Left lobe of liver (tissue), 2 donors: ENCODE measurements at places on chromosomes 5 and 9. TPM values are rescaled to one million over a fixed set of nuclear protein-coding genes. Genes with fewer than 3 reads are reported as not detected.

The CACNA1B gene
- not detected for total RNA-seq

The RFESD gene
- 1.6 TPM for total RNA-seq

The IQGAP2 gene
- 110 TPM for total RNA-seq

The KIF20A gene
- 0.35 TPM for total RNA-seq

The LRRC19 gene
- 0.55 TPM for total RNA-seq

The CKMT2 gene
- total RNA-seq = 0.78 TPM

DNA sequence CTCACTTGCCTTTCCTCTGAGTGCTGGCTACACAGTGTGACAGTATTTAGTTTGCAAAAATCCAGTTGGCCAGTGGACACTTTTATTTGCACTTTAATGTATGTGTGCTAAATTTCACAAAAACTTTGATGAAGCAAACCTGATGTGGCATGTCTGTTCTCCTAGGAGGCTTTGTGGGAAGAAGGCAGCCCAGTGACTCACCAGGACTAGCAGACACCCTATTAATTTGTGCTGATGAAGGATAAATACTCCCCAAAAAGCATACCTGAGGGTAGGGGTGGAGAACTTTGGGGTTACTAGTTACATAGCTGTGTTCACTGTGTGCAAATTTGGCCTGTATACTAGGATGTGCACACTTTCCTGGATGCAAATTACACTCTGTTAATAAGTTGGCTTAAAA is 39.3 kb upstream of the IPPK start:
- DNase-seq = no peak

- DNase-seq = no peak
Observed at GRCh38 chr5:101045689-101046088, 142.6 kb upstream of the ST8SIA4 start.

DNA sequence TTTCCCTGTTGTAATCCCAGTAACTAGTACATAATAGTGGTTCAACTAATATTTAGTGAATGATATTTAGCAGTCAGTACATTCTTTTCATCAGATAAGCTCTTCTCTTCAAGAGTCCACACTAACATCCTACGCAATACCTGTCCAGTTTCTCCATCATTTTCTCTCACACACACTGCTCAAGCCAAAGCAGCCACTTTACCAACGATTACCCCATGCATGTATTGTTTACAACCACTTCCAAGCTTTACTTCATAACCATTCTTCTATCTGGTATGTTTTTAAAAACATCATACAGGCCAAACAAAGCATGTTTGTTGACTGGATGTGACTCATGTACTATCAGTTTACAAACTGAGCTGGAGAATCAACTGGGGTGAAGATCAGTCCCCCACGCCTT is 7.3 kb downstream of the UBTD2 start:
- no peak for DNase-seq

DNA sequence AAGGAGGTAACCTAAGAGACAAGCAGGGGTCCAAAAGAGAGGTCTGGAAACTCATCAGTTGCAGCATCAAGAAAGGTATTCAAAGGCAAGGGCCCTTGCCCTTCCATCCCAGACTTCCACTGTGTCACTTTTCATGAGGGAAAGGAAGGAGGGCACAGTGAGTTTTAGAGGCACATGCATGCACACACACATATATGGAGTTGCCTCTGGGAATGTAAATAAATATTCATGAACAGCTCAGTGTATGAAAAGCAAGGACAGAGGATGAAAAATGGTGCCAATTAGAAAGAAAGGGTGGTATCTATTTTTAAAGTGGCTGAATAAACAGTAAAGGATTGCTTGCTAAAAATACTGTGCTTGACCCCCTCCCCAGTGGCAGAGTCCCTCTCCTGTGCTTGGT is 105.3 kb upstream of the LRRTM2 start:
- no peak for DNase-seq

GRCh38 chr9:109452761-109453160 is 45.3 kb downstream of the PTPN3 start:
- no peak for DNase-seq

DNA sequence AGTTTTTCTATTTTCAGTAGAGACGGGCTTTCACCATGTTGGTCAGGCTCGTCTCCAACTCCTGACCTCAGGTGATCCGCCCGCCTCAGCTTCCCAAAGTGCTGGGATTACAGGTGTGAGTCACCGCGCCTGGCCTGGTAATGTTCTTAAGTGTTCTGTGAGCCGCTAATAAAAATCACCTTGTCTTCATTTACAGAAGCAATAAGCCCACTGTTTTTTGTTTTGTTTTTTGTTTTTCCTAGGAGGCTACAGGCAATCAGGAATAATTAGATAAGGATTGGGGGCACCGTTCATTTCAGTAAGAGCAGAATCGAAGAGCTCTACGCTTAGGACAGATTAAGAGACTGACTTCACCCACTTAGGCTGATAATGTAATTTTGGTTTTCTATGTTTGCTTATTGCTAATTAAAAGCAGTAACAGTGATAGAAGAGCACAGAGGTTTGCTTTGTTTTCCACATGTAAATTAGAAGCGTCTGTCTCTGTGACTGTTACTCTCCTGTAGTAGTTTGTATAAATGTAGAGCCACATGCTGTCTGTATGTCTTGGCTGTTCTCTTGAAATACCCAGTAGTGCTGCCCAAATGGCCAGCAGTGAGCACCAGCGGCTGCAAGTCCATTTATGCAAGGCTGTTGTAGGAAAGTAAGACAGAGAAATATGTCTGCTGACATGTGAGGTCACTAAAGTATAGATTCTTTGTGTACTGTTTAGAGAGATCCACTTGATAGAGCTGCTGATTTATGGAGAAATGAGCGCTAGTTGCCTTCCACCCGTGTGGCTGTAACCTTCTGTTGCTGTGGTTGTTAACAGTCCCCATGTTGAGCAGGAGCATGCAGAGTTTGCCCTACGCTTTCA is 30.5 kb downstream of the TRIO start:
- DNase-seq = no peak

DNA sequence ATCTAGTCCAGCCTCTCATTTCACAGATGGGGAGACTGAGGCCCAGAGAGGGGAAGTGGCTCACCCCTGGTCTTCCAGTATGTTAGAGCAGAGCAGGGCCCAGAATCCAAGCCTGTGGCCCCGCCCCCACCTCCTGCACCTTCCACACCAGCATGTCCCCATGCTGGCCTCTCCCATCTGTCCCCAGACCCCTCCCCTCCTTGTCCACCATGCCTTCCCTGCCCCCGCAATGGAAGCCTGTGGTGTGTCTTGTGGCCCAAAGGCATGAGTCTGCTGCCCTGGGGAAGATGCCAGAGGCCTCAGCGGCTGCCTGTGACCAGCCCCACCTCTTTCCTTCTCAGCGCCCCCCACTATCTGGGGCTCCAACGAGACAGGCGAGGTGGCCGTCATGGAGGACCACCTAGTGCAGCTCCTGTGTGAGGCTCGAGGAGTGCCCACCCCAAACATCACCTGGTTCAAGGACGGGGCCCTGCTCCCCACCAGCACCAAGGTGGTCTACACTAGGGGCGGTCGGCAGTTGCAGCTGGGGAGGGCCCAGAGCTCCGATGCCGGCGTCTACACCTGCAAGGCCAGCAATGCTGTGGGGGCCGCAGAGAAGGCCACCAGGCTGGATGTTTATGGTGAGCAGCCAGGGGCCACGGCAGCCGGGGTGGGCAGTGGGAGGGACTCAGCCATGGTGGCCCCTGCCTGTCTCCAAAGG is 87.2 kb downstream of the HMCN2 start:
- DNase-seq = no peak

DNA sequence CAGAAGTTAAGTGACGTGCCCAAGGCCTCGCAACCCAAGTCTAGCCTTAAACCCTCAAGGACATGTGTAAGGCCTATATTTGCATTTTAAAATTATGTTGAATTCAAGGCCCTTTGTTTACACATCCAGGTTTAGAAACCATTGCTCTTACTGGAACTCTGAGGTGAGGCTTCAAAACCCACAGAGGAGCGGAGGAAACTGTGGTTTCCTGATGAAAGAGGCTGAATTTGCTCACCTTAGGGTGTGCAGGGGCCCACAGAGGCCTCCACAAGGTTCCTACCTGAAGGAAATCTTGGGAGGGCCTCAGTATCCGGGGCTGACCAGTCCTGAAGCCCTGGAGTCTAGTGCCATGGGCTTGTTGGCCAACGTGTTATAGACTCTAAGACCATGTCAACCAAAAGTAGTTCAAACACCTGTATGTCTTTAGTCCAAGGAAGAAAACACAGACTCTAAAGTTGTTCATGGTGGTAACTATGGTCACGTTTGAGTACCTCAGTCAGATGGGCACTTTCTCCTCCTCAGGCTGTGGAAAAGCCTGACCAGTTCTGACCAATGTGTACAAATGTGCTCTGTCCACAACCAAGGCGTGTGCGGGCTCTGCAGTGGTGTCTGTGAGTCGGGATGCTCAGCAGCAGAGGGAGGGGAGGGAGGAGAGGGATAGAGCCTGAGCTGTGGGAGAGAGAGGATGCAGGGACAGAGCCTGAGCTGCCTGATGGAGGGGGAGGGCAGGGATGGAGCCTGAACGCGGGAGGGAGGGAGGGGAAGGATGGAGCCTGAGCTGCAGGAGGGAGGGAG is 124.6 kb upstream of the ERCC6L2 start:
- no peak for DNase-seq

- DNase-seq = no peak
Observed at GRCh38 chr9:79360387-79361347, 211.1 kb upstream of the TLE4 start.

DNA sequence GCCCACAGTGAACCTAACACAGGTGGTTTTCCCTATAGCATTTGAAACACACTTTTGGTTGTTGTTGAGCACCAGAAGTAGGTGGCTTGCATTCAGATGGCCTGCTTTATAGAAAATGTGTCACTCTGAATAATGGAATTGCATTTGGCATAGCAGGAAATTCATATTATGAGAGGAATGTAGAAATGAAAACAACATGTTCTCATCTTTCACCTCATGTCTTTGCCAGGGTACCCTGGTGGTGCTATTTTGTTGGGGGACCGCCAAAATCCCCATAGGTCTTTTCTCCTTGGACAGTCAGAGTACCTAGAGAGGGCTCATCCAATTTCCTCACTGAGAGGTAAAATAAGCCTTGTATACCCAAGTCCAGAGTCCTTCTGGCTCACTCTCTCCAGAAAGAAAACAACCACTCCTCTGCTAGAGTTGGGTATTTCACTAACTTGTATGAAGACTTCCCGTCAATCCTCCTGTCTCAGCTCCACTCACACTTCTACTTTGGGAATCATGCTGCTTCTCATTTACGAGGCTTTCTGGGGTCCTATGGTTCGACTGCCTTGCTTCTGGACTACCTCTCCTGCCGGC is 67.4 kb downstream of the MRPS27 start:
- no peak for DNase-seq

- no peak for DNase-seq
Observed at GRCh38 chr5:76718381-76718832, 2.5 kb downstream of the F2R start.

DNA sequence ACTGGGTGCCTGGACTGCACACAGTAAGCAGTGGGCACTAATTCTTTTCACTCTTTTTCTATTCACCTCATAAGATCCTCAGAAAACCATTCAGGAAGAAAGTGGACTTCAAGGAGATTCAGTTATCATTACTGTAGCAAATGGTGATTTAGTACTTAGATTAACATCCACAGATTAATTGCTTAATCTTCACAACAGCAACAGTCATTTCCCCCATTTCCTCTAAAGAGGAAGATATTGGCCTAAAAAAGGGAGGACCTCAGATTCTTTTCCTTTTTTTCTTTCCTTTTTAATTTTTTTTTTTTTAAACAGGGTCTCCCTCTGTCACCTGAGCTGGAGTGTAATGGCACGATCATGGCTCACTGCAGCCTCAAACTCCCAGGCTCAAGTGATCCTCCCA is 64.4 kb downstream of the AUH start:
- DNase-seq = no peak

GRCh38 chr9:8364026-8364752 is 564.6 kb upstream of the DMAC1 start:
- no peak for DNase-seq

- no peak for DNase-seq
Observed at GRCh38 chr9:73168298-73168934, 16.8 kb downstream of the ANXA1 start.

DNA sequence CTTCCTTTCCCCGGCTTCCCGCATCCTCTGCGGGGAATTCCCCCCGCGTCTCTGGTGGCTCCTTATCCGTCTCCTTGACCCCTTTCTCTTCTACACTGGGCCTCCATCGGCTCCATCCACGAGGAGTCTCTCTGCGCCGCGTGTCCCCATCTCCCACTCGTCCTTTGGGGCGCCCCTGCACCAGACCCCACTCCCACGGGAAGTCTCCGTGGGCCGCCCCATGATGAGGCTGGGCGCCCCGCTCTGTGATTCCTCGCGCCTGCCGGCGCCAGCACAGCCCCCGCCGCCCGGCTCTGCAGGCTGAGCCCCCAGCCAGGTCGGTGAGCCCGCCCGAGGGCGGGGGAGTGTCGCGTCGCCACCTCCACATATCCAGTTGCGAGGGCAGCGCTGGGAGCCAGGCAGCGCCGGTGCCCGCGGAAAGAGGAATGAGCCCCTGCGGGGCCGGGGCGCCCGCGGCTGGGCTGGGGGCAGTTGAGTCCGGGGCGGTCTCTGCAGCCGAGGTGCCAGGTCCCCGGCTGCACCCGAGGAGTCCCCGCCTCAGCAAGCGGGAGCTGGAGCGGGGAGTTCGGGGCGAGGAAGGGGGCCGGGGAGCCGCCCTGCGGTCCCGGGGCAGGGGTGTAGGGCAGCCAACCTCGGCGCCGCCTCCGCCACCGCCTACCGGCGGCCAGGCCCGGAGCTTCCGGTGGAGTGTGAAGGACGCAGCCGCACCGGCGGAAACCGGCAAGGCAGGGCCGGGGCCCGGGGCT is 2.1 kb upstream of the TRAF1 start:
- peak; percentile 85 for DNase-seq

- no peak for DNase-seq
Observed at GRCh38 chr9:21968331-21969010, 25.7 kb downstream of the CDKN2A start.

DNA sequence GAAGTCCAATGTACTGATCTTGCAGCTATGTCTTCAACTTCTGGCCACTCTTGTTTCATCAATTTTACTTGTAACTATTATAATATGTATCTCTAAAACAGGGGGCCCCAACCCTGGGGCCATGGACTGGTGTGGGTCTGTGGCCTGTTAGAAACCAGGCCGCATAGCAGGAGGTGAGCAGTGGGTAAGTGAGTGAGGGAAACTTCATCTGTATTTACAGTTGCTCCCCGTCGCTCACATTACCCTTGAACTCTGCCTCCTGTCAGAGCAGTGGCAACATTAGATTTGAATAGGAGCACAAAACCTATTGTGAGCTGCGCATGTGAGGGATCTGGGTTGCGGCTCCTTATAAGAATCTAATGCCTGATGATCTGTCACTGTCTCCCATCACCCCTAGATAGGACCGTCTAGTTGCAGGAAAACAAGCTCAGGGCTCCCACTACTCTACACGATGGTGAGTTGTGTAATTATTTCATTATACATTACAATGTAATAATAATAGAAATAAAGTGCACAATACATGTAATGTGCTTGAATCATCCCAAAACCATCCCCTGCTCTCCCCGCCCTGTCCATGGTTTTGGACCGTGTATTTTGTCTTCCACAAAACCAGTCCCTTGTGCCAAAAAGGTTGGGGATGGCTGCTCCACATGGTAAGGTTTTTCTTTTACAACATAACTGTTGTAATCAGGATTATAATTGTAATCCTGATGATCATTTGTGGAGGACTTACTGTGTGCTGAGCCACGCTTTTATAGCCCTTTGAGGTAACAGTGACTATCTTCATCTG is 26.9 kb upstream of the SH3PXD2B start:
- no peak for DNase-seq

- no peak for DNase-seq
Observed at GRCh38 chr5:62077387-62077786, 228.6 kb upstream of the KIF2A start.

- DNase-seq = no peak
Observed at GRCh38 chr9:126234681-126235335, 91.8 kb upstream of the MVB12B start.
